GM19239 (cell line): ENCODE measurements at places on chromosomes 7 and 10.

- DNase-seq = peak; percentile 9
These were observed 44.5 kb downstream of the STARD3NL start for GRCh38 chr7:38222481-38223096.

DNA sequence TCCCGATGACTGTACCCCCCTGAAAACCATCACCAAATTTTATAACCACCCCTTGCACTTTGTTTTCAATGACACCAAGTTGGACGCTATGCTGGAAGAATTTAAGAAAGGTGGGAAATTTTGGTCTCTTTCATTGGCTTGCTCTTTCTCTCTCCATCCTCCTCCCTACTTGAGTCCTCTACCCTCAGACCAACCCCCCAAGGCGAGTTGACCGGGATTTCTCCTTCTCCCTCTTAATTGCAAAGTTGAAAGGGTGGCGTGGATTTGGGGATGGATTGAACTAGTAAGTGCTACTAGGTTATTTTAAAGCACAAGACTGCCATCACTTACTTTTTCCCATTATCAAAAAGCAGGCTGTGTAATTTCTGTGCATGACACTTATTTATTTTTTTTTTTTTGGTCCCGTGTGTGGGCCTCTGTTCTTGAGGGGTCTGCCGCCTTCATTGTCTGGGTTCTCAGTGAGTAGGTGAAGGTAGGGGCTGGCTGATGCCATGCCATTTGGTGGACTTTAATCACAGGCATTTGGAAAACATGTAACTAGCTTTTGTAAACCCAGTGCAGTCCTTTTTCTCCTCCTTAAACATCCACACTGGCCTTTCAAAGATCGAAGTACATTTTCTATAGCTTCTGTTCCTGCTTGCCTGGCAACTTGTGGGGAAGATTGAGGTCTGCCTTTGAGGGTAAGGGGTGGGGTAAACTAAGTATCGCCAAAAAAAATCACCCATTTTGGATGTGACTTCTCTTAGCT, 2.1 kb downstream of the CNNM2 start:
- DNase-seq = no peak

DNA sequence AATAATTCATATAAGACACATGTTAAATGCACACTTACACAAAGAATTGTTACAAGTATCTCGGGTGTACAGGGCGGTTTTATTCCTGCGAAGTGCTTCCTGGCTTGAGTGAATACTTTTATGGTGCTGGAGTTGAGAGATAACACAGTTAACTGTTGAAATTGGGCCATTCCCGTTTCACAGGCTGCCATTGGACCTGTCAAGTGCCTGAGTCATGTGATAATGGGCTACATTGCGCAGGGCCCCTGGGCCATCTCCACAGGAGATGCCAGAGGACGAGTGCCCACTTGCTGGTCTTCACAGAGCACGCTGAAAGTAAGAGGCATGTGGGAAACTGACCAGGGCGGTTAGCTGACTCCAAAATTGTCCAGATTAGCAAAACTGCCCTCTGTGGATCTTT, 4.8 kb downstream of the FBH1 start:
- DNase-seq = no peak

GRCh38 chr7:27409776-27410175, 167.2 kb downstream of the EVX1 start:
- DNase-seq = no peak

GRCh38 chr7:77651575-77652162, 44.6 kb upstream of the RSBN1L start:
- peak; percentile 32 for DNase-seq

DNA sequence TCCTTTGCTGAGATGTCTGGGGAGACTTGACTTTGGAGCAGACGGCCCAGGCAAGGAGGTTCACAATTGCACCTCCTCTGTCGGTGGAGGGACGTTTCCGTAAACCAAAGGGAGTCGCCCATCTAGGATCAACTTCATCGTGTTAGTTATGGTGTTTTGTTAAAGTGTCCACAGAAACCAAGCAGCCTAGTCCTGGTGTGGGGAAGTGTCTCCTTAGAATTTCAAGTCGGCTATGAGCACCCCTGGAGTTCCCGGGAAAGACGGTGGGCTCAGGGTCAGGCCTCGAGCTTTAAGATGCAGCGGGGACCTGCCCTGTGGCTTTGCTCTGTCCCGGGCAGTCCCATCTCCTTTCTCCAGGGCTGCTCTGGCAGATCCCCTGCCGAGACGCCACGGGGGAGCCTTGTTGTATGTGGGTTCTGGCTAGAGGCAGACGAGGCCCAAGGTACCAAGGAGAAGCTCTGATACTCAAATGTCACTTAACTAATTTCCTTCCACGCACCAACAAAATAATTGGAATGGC, 319.2 kb downstream of the ADARB2 start:
- DNase-seq = no peak

- DNase-seq = no peak
These were observed 10.7 kb upstream of the POT1 start for GRCh38 chr7:124940306-124940705.

GRCh38 chr7:141889321-141889720, 26.9 kb upstream of the OR9A4 start:
- DNase-seq = no peak
